ENCODE measurements at places on chromosomes 3 and 15. TPM values are rescaled to one million over a fixed set of nuclear protein-coding genes. Genes with fewer than 3 reads are reported as not detected.

DNA sequence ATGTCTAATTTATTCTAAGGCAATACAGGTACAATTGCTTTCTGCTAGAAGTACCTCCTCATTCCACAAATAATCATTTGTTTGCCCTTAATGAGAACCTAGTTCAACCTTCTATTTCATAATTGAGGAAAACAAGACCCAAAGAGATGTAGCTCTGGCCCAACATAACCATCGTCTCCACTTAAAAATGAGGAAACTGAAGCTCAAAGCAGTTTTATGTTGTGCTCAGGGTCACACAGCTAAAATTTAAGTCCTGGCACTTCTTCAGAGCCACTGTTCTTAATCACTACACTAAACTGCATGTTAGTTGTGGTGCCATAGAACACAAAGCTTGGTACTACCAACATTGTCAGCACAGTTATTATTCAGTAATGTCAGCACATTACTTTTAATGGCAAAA, 108.0 kb downstream of the SERPINI1 start:
- peaks cover 9% of the 10 kb centered on the region for H3K4me1 ChIP-seq
- H3K4me3 ChIP-seq: no peak overlapping the region
- H3K27ac ChIP-seq: no peak overlapping the region
- DNase-seq: no peak

- peak overlapping the region; percentile 36 for H3K27ac ChIP-seq
- H3K36me3 ChIP-seq: peaks cover 70% of the 10 kb centered on the region
- H3K4me1 ChIP-seq: peaks cover 8% of the 10 kb centered on the region
- no peak overlapping the region for H3K4me3 ChIP-seq
- no peaks in the 10 kb centered on the region for H3K27me3 ChIP-seq
Observed at GRCh38 chr3:4814305-4814903, 164.8 kb upstream of the BHLHE40 start.

- H3K4me1 ChIP-seq: no peaks in the 10 kb centered on the region
- no peak overlapping the region for H3K4me3 ChIP-seq
- no peak for DNase-seq
- peaks cover 12% of the 10 kb centered on the region for H3K36me3 ChIP-seq
Observed at GRCh38 chr3:61117045-61117898, 134.0 kb downstream of the FHIT start.

- H3K4me3 ChIP-seq: no peak overlapping the region
- no peaks in the 10 kb centered on the region for H3K4me1 ChIP-seq
- DNase-seq: no peak
- H3K27me3 ChIP-seq: no peaks in the 10 kb centered on the region
- H3K27ac ChIP-seq: no peak overlapping the region
- H3K36me3 ChIP-seq: no peaks in the 10 kb centered on the region
Observed at GRCh38 chr15:101145362-101145761, 106.5 kb downstream of the CHSY1 start.

The CPLX3 gene
- 0.19 TPM for total RNA-seq
